ENCODE measurements at places on chromosomes 13 and 19.

GRCh38 chr19:41928221-41928683, at the start of gene ERFL:
Gene ERFL (minus strand): TSS chr19:41928449. CDS start chr19:41912919, 15,530 bp downstream.
- no peak for DNase-seq

DNA sequence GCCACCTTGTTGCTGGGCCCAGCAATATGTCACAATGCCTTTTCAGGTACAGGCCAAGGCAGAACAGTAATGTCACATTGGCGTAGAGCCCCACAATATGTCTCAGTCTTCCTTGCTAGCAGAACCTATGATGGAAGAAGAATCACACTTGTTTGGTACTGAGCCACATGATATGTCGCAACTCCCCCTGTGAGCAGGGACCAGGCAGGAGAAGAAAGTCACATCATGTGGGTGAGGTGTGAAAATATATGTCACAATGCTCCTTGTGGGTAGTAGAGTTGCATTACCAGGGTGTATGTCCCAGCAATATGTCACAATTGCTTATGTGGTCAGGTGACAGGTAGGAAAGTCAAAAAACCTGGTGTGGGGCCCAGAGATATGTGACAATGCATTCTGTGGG, 7.1 kb upstream of the ZNF91 start:
- DNase-seq: no peak

DNA sequence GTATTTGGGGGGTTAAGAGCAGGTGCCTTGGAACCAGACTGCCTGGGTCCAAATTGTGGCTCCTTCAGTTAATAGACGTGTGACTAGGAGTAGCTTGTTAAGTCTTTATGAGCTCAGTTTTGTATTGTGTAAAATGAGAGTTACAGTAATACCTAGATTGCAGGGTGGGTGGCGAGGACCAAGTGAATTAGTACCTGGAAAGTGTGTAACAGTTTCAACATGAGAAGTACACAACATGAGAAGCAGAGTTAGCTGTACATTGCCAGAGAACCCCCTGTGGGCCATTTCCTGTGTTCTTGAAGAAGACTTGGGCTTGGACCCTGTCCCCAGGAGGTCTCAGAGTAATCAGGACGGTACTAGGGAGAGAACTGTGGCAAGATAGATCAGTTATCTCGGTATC, 36.8 kb downstream of the PPP2R1A start:
- no peak for DNase-seq

- DNase-seq: peak; percentile 31
These were observed 19.7 kb downstream of the CEACAM16 start for GRCh38 chr19:44718441-44719261.

GRCh38 chr13:24777171-24777570, 13.2 kb downstream of the RNF17 start:
- DNase-seq: no peak

GRCh38 chr19:58491393-58491792, 15.2 kb downstream of the ZNF446 start:
- DNase-seq: no peak

DNA sequence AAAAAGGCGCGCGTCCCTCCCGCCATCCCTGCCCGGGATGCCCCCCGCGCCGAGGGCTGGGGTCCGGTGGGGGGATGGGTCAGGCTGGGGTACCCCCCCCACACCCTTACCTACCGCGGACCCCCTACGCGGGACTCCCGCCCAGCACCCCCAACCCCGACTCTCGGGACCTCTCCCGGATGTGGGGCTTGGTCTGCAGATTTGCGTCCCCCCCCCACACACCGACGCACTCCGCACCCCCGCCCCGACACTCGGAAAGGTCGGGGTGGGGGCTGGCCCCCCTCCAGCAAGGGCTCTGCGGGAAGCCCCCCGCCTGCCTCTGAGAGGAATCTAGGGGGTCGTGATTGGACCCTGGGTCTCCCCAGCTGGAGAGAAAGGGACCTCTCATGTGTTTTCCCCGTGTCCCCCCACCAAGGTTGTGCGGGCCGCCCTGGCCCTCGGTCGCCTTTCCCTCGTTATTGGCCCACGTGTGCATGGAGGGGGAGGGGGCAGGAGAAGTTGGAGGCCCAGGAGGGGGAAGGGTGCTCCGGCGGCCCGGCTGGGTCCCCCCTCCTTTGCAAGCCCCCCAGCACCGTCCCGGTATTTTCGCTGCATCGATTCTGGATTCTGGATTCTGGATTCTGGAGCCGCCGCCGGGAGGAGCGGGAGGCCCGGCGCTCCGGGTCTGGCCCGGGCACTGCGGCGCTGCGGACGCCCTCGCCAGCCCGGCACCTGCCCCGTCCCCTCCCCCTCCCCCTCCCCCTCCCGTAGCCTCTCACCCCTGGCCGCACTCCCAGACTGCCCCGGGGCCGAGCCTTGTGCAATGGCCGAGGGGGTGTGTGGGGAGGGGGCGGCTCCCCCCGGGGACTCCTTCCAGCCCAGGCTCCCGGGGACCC, 607 bp downstream of the NFIC start:
- DNase-seq: no peak

DNA sequence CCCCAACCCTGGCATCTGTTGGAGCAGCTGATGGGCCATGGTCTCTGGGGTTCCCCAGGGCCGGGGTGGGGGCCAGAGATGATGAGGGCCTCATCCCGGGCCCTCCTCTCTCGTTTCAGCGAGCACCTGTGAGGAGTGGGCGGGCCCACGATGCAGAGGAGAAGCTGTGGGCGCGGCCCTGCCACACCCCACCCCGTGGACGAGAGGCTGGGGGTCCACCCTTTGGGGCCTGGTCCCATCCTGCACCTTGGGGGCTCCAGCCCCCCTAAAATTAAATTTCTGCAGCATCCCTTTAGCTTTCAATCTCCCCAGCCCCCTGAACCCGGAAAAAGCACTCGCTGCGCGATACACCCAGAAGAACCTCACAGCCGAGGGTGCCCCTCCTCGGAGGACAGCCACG, 5.6 kb downstream of the HMG20B start:
- no peak for DNase-seq

DNA sequence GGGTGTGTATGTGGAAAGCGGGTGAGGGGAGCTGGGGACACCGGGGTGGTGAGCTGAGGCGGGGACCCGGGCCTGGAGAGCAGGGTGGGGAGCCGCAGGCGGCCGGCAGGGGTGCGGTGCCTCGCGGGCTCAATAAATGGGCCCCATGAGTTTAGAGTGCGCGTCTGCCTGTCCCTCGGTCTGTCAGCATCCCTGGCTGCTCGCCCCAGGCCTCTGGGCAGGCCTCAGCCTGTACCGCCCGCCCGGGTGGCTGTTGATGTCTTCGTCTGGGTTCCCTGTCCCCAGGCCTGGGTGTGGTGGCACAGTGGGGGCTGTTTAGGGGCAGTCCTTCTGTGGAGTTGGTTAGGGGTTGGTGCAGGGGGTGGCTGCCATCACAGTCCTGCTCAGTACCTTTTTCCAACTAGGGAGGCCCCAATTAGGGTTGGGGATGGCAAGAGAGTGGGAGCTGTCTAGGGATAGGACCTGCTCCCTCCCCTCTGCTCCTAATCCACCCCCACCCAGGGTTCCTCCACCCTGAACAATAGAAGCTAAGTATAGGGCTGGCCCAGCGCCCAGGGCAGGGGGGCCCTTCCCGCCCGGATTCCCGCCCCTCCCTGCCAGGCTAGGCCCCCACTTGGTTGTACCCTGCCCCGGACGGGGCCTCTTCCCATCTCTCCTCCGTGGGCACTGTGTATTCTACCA, 12.2 kb downstream of the CIC start:
- no peak for DNase-seq

- DNase-seq: no peak
These were observed 16.0 kb downstream of the SLC1A5 start for GRCh38 chr19:46772170-46773017.

- DNase-seq: no peak
These were observed 654.6 kb upstream of the SLITRK1 start for GRCh38 chr13:84536906-84537305.

DNA sequence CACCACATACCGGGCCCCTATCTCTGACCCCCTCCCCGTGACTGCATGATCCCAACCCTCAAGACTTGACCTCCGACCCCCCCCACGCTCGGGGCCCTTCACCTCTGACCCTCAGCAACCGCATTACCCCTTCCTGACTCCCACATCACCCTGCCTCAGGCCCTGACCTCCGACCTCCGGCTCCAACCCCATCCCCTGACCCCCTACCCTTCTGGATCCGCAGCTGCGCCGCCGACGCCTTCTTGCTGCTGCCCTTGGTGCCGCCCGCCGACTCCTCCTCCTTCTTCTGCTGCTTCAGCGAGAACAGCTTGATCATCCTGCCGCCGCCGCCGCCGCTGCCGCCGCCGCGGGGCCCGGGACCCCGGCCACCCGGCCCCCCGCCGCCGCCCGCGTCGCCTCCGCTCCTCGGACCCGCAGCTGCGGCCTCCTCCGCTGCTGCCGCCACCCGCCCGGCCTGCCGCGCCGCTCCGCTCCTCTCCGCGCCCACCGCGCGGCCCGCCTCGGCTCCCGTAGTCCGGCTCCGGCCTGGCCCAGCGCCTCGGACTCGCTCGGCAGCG, at the start of gene UBE2M:
Gene UBE2M, minus strand, starts transcription at position 546 of the 557 bp plus-strand sequence. Its CDS starts 230 bp downstream, at position 316.
- DNase-seq: no peak

All from fibroblast of skin of left biceps (primary cell).